ENCODE measurements at places on chromosomes 7 and 10. TPM values are rescaled to one million over a fixed set of nuclear protein-coding genes. Genes with fewer than 3 reads are reported as not detected.

The KLHL7 gene
- total RNA-seq = 24.8 TPM

The ZNF786 gene
- total RNA-seq = 6.8 TPM

The IDI2 gene
- total RNA-seq = not detected

The TEX36 gene
- not detected for total RNA-seq

The NPSR1 gene
- not detected for total RNA-seq

The OLAH gene
- total RNA-seq = 0.09 TPM

The TSPAN13 gene
- 19.5 TPM for total RNA-seq

The CLDN4 gene
- under 0.01 TPM for total RNA-seq

The ZNRF2 gene
- 5.5 TPM for total RNA-seq

The HOXA10 gene
- 0.36 TPM for total RNA-seq

The CHST3 gene
- total RNA-seq = 10.0 TPM

The ITGA8 gene
- total RNA-seq = under 0.01 TPM

The PNLIPRP2 gene
- total RNA-seq = not detected

The LIPK gene
- not detected for total RNA-seq

The TRDMT1 gene
- 4.3 TPM for total RNA-seq

The TACC2 gene
- 10.5 TPM for total RNA-seq

The DOCK4 gene
- total RNA-seq = 199 TPM

The TMEM273 gene
- total RNA-seq = 6.1 TPM

The AUTS2 gene
- 1.1 TPM for total RNA-seq

The CACNB2 gene
- total RNA-seq = not detected

The ZNF736 gene
- total RNA-seq = 7.9 TPM

The ABCC2 gene
- 1.0 TPM for total RNA-seq

The RNF148 gene
- 1.4 TPM for total RNA-seq

The GNB2 gene
- total RNA-seq = 79.3 TPM

The FAM107B gene
- total RNA-seq = 73.5 TPM
